ENCODE measurements at places on chromosomes 6 and 20. TPM values are rescaled to one million over a fixed set of nuclear protein-coding genes. Genes with fewer than 3 reads are reported as not detected.

- DNase-seq: no peak
Observed at GRCh38 chr20:48092596-48093280, 307.5 kb upstream of the SULF2 start.

DNA sequence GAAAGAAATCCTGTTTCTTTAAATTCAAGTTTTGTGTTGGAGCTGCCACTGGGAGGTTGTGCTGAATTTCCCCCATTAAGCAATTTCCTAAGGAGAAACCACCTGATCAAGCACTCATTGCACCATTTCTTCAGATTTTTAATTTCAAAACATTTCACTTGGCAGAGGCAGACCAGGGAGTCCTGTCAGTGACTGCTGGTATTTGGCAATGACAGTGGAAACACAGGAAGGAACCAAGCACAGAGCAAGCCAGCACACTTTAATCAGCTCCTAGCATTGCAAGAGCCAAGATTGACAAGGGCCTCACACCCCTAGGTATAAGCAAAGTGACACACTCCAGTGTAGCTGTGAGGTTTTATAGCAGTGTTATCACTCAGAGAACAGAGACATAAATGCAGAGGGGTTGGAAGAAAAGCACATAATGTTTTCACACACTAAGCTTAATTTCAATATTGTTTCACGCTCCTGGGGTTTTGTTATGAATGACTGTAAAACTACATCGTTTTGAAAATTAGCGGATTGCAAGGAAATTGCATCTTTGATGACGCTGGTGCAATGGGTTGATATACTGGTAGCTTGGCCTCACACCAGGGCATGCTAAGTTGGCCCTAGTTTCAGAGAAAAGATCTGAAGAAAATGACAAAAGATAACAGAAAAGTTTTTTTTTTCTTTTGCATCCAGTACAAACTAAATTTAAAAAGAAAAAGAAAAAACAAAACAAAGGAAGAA lies 768.4 kb downstream of the TFAP2A start:
- no peak for DNase-seq

NCOA7 gene
- 44.2 TPM for total RNA-seq

DNA sequence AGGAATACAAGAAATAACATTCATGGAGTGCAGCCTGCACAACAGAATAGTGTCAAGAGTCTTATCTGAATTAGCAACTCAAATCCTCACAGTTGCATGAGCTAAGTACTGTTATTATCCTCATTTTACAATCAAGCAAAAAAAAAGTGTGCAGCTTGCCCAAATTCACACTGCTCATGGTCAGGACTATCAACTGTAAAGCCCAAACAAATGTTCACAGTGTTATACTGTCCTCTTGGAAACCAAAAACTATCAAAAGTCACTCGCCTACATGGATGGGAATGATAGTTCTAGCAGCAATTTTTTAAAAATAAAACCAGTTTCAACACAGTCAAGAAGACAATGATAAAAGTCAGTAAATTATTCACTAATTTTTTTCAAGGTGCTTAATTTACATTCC lies 114.6 kb upstream of the HSF2 start:
- no peak for DNase-seq

SPDEF gene
- total RNA-seq: 0.32 TPM

DNA sequence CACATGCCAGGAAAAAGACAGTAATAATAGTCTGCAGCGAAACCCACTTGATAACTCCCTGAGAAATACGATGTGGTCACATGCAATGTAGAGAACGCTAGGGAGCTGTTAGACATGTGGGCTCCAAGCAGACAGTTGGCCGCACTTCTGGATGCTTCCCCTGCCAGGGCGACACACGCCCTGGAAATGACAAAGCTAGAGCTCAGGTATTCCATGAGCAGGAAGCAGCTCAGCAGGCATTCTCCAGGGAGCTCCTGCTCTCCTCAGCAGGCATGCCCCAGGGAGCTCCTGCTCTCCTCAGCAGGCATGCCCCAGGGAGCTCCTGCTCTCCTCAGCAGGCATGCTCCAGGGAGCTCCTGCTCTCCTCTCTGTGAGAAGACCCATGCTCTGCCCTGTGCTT lies 52.4 kb upstream of the NXT1 start:
- no peak for DNase-seq

TLDC2 gene
- total RNA-seq: not detected

GPR6 gene
- total RNA-seq: not detected

- no peak for DNase-seq
Observed at GRCh38 chr6:169233181-169233580, 20.5 kb downstream of the THBS2 start.
